Activated naive CD8-positive, alpha-beta T cell treated with anti-CD3 and anti-CD28 coated beads, Interleukin-2, amount 50 U/mL, for 16 hours (primary cell): ENCODE measurements at places on chromosomes 13 and 19.

- no peak for DNase-seq
Measured at GRCh38 chr19:23946569-23946968, 31.9 kb downstream of the ZNF726 start.

- DNase-seq, result no peak
Measured at GRCh38 chr13:48163061-48163460, 68.2 kb upstream of the MED4 start.

GRCh38 chr13:109780845-109781383 is 5.5 kb downstream of the IRS2 start:
- no peak for DNase-seq

GRCh38 chr19:19028526-19028925 is 4.8 kb downstream of the SUGP2 start:
- no peak for DNase-seq
